ENCODE measurements at places on chromosomes 1 and 21. TPM values are rescaled to one million over a fixed set of nuclear protein-coding genes. Genes with fewer than 3 reads are reported as not detected.
A peak's percentile ranks its signal among the peaks of the same experiment; 100 is the strongest.

- H3K4me3 ChIP-seq: no peak overlapping the region
- no peaks in the 10 kb centered on the region for H3K27me3 ChIP-seq
- no peak for DNase-seq
- no peak overlapping the region for H3K27ac ChIP-seq
- H3K36me3 ChIP-seq: peaks cover 34% of the 10 kb centered on the region
These were observed 20.9 kb upstream of the EVA1B start for GRCh38 chr1:36344395-36344680.

DNA sequence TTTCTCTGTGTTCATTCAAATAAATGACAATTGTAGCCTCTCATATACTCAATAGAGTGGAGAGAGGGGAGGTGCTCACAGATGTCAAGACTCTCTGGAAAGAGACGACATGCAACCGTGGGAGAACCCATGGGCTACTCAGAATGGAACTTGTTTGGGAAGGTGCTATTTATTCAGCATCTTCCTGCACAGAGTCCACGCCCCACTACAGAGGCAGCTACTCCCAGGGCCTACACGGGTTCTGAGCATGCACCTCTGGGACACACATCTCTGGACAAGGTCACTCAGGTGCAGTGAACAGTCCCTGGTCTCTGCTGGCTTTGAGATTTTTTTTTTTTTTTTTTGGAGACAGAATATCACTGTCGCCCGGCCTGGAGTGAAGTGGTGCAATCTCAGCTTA lies 64.1 kb downstream of the NID1 start:
- no peaks in the 10 kb centered on the region for H3K4me1 ChIP-seq
- no peak overlapping the region for H3K4me3 ChIP-seq
- H3K27ac ChIP-seq: no peak overlapping the region
- no peaks in the 10 kb centered on the region for H3K27me3 ChIP-seq

DNA sequence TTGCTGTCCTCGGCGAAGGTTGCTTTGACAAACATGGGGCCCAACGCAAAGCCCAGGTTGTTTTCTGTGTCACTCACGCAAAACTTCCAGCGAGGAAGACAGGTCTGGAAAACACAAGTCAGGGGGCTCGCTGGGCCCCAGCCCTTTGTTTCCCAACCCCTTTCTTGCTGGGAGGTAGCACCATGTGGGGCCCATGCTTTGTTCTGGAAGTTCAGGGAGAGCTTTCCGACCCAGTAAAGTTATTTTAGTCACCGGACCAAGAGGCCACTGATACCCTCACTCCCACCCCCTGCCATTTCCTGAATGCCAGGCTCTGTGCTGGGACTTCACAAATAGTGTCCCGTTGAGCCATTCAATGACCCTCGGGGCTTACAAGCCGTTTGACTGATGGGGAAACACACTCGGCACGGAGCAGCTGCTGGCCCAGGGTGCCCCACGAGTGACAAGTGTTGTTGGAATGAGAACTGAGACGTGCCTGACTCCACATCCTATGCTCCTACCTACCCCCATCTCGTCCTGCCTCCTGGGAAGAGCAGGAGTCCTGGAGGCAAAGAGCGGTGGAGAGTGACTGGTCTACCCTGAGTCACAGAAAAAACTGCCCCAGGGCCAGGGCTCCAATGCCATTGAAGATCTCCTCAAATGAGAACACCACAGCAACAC lies 52.0 kb downstream of the ECE1 start:
- H3K36me3 ChIP-seq: peaks cover 17% of the 10 kb centered on the region
- H3K4me1 ChIP-seq: no peaks in the 10 kb centered on the region
- no peak overlapping the region for H3K27ac ChIP-seq
- H3K4me3 ChIP-seq: no peak overlapping the region
- H3K27me3 ChIP-seq: no peaks in the 10 kb centered on the region

DNA sequence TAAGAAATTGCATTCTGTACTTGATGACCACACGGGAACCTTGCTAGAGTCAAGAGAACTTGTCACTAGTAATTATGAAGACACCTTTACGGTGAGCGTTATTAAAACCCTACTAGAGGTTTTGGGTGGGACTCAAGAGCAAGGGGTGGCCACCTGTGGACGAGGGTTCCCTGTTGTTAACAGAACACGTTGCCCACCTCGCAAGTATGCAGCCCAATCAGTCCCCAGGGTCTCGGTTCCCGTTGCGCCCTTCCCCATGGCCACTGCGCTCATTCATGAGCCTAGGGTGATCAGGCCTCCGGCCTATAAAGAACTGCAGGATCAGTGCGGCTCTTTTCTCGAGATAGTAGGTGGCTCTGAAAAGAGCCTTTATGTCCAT lies 30.2 kb upstream of the RNF187 start:
- DNase-seq: no peak
- H3K4me1 ChIP-seq: no peaks in the 10 kb centered on the region
- no peaks in the 10 kb centered on the region for H3K27me3 ChIP-seq

DNA sequence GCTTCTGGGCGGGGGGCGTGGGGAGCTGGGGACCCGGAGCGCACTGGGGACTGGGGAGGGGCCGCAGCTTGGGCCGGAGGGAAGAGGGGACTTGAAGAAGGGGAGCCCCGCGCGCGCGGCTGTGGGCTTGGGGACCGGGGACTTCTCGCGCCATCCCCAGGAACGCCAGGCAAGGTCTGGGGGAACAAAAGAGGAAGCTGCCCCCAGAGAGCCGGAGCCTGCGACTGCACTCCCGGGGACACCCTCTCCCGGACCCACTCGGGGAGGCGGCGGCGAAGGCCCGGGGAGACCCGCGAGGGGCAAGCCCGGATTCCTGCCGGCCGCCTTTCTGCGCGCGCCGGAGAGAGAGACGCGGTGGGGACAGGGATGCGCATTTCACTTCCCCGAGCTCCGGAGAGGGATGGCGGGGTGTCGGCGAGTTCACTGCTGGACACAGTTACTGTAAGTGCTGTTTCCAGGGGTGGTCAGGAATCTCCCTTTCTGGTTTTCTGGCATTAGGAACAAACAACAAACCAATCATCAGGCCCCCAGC lies 732 bp downstream of the ABCG1 start:
- H3K4me1 ChIP-seq: peaks cover 5% of the 10 kb centered on the region
- H3K4me3 ChIP-seq: peak overlapping the region; percentile 80
- peaks cover 2% of the 10 kb centered on the region for H3K27me3 ChIP-seq
- no peaks in the 10 kb centered on the region for H3K36me3 ChIP-seq
- H3K27ac ChIP-seq: peak overlapping the region; percentile 23

- H3K36me3 ChIP-seq: no peaks in the 10 kb centered on the region
- no peaks in the 10 kb centered on the region for H3K4me1 ChIP-seq
- H3K27ac ChIP-seq: no peak overlapping the region
- DNase-seq: no peak
- no peaks in the 10 kb centered on the region for H3K27me3 ChIP-seq
These were observed 104.6 kb downstream of the DISP1 start for GRCh38 chr1:222919478-222919865.

DNA sequence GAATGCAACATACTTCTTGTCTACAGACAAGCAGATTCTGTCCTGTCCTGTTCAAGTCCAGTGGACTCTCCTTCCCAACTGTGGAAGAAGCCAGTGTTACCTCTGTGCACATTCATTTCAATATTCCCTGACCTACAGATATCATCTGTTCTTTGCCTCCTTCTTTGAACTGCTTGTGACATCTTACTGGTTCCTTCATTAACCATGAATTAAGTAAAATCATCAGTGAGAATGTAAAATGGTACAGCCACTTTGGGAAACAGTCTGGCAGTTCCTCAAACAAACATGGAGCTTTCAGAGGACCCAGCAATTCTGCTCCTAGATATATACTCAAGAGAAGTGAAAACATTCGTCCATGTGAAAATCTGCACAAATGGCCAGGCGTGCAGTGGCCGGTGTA lies 6.8 kb downstream of the SRARP start:
- no peak overlapping the region for H3K4me3 ChIP-seq
- H3K27ac ChIP-seq: no peak overlapping the region

- no peaks in the 10 kb centered on the region for H3K4me1 ChIP-seq
- no peak overlapping the region for H3K27ac ChIP-seq
- H3K27me3 ChIP-seq: no peaks in the 10 kb centered on the region
- no peak overlapping the region for H3K4me3 ChIP-seq
These were observed 76.2 kb downstream of the BRINP2 start for GRCh38 chr1:177246710-177247580.

- no peak for DNase-seq
- H3K36me3 ChIP-seq: no peaks in the 10 kb centered on the region
- no peaks in the 10 kb centered on the region for H3K27me3 ChIP-seq
- no peaks in the 10 kb centered on the region for H3K4me1 ChIP-seq
- H3K27ac ChIP-seq: no peak overlapping the region
- no peak overlapping the region for H3K4me3 ChIP-seq
These were observed 1156.4 kb downstream of the AMY1C start for GRCh38 chr1:104906141-104906540.

MUL1 gene
- 33.0 TPM for total RNA-seq

TEKT2 gene
- 5.7 TPM for total RNA-seq

DNA sequence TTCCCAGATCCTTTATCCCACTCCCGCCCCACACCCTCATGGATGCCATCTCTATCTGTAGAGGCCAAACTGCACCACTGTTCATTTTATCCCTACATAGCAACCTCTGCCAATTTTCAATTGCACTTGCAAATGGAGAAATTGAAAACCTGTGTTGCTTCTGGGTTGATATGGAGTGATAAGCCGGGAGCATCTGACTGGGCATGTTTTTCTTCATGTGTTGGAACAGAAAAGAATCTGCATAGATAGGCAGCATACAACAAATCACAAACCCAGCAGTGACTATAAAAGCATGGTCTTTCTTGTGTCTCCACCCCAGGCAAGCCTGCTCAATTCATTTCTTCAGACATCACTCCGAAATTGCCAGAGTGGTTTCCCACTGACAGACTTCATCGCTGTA lies 608.8 kb upstream of the CAMK1G start:
- H3K27ac ChIP-seq: no peak overlapping the region
- H3K27me3 ChIP-seq: no peaks in the 10 kb centered on the region
- H3K4me3 ChIP-seq: no peak overlapping the region
- no peaks in the 10 kb centered on the region for H3K36me3 ChIP-seq
- no peak for DNase-seq

- H3K27ac ChIP-seq: no peak overlapping the region
- no peak overlapping the region for H3K4me3 ChIP-seq
- no peak for DNase-seq
- no peaks in the 10 kb centered on the region for H3K36me3 ChIP-seq
These were observed 39.6 kb upstream of the DOCK7 start for GRCh38 chr1:62727656-62728407.

TMEM79 gene
- total RNA-seq: 2.7 TPM

DNA sequence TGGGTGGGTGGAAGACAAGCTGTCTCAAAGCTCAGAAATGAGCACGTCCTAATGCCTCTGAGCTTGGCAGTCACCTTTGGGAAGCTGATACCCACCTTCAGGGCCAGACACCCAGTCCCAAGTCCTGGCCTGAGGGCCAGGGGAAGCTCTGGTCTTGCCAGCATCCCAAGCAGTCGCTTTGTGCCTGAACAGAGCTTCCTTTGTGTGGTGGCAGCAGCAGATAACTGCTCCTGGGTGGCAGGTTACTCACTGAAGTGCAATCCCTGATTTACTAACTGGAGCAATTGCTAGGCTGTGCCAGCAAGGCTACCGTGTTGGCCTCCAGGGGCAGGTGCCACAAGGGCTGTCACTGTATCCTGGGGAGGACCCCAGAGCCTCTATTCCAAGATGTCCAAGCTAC lies 40.4 kb upstream of the GRHL3 start:
- no peak overlapping the region for H3K4me3 ChIP-seq
- H3K27me3 ChIP-seq: no peaks in the 10 kb centered on the region
- DNase-seq: no peak
- H3K36me3 ChIP-seq: no peaks in the 10 kb centered on the region
- no peak overlapping the region for H3K27ac ChIP-seq

GRCh38 chr1:182128502-182128901 lies 67.0 kb upstream of the ZNF648 start:
- DNase-seq: no peak
- no peak overlapping the region for H3K4me3 ChIP-seq
- H3K36me3 ChIP-seq: no peaks in the 10 kb centered on the region
- H3K4me1 ChIP-seq: no peaks in the 10 kb centered on the region
- no peak overlapping the region for H3K27ac ChIP-seq
- H3K27me3 ChIP-seq: no peaks in the 10 kb centered on the region

DNA sequence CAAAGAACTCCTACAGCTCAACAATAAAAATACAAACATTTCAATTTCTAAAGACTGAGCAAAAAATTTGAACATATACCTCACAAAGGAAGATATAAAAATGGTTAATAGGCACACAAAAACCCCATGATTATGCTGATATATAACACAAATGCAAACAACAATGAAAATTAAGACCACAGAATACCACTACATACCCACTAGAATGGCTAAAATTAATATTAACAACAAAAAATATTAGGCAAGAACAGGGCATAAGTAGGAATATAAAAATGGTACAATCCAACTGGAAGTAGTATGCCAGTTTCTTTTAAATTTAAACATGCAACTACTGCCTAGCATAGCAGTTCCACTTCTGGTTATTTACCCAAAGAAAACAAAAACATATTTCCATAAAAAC lies 77.3 kb downstream of the CDC42BPA start:
- DNase-seq: no peak
- H3K36me3 ChIP-seq: no peaks in the 10 kb centered on the region
- H3K27me3 ChIP-seq: no peaks in the 10 kb centered on the region
- no peak overlapping the region for H3K4me3 ChIP-seq

MMP23B gene
- total RNA-seq: 7.1 TPM

DNA sequence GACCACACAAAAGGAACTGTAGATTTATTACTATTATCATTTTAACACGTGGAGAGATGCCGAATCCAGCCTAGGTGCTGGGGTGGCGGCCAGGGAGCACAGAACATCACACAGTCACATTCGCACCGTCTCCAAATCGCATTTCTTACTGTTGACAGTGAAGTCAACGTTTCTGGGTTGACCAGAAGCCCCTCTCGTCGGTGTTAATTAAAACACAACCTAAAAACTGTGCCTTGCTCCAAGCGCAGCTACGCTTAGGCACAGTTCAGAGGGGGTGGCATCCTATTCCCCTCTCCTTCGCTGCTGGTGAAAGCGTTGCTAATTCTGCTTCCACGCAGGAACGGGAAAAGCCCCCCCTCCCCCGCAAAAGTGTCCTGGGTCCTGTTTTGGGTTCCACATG lies 4.1 kb downstream of the RIPK4 start:
- no peak overlapping the region for H3K4me3 ChIP-seq
- DNase-seq: no peak
- H3K36me3 ChIP-seq: no peaks in the 10 kb centered on the region
- no peak overlapping the region for H3K27ac ChIP-seq
- peaks cover 42% of the 10 kb centered on the region for H3K4me1 ChIP-seq

CYP4X1 gene
- 4.8 TPM for total RNA-seq

DNA sequence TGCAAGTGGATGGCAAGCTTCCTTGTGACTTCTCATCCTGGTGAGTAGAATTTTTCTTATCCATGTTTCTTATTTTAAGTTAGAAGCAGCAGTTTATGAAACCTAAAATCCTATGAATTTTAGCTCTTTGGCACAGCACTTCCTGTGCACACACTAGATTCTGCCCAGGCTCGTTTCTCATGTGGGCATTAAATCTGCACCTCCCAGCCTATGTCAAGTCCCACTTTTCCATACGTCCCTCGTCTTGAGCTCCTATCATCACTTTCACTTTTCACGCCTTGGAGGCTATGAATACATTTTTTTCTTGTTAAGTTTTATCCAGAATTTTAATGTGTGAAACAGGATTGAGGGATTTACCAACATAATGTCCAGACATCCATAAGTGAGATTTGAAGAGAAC lies 142.1 kb downstream of the MRPS6 start:
- H3K27me3 ChIP-seq: no peaks in the 10 kb centered on the region
- H3K36me3 ChIP-seq: no peaks in the 10 kb centered on the region
- no peaks in the 10 kb centered on the region for H3K4me1 ChIP-seq
- H3K4me3 ChIP-seq: no peak overlapping the region
- DNase-seq: no peak
- H3K27ac ChIP-seq: no peak overlapping the region

GRCh38 chr1:63630238-63630637 lies 37.0 kb downstream of the PGM1 start:
- no peaks in the 10 kb centered on the region for H3K4me1 ChIP-seq
- no peak for DNase-seq
- no peaks in the 10 kb centered on the region for H3K27me3 ChIP-seq
- H3K4me3 ChIP-seq: no peak overlapping the region
- H3K36me3 ChIP-seq: no peaks in the 10 kb centered on the region
- H3K27ac ChIP-seq: no peak overlapping the region
